Hematopoietic multipotent progenitor cell treated with erythropoietin and hydrocortisone succinate and interleukin-3 and kit ligand, for 17 days (in vitro differentiated cells): ENCODE measurements at places on chromosomes 6 and 20.

DNA sequence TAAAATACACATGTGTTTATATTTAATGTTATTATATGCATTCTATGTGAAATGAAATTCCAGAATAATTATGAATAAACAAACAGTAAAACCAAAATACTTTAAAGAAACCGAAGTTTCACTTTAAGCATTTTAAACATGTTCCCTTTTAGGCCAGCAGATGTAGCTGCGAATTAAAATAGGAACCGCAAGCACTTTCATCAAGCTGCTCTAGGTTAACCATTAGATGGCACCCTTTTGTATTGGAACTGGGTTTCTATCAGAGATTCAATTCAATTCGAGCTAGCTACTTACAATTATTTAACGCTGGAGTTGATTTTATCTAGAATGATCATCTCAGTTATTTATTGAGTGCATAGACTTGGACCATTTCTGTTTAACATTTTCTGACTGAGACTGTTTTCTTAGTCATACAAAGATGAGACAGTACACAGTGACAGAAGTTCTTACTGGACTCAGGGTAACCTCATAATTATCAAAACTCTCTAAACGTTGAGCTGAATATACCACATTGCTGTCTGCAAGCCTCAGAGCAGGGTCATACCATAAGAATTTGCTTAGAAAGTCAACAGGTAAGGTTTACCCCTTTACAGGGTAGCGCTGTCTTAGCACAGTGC lies 8.5 kb downstream of the TMEM242 start:
- peak; percentile 89 for DNase-seq

DNA sequence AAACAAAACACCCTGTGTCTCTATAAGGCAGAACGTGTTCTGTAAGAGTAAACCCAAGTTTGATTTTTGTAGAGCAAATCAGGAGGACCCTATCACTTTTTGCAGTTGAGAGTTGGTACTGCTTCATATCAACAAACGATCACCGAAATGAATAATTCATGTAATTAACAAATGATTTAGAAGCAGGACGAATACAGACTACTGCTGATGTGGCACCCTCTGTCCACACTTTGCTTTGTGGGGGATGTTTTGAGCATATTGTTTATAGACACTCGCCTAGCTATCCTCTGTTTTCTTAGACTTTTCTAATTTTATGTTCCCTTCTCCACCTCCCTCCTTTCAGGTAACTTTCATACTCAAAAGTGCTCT lies 1.5 kb downstream of the CD2AP start:
- DNase-seq, result peak; percentile 43

- DNase-seq, result no peak
Measured at GRCh38 chr6:38714239-38715015, 684 bp upstream of the DNAH8 start.

- DNase-seq, result no peak
Measured at GRCh38 chr6:74879234-74879633, 326.6 kb downstream of the COL12A1 start.

DNA sequence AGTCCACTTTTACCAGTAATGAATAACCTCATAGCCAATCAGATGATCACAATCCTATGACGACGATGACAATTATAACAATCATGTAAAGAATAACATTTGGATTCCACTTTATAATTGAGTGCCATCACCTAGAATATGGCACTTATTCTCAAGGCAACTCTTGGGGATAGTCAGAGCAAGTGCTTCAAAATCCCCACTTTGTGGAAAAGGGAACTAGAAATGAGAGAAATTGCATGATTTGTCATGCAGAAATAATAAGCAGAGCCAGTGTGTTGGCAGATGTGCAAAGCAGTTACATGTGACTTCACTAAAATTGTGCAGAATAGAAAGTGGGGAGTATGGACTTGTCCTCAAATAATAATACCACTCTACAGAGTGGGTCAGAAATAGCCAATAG lies 41.3 kb downstream of the FRK start:
- no peak for DNase-seq

DNA sequence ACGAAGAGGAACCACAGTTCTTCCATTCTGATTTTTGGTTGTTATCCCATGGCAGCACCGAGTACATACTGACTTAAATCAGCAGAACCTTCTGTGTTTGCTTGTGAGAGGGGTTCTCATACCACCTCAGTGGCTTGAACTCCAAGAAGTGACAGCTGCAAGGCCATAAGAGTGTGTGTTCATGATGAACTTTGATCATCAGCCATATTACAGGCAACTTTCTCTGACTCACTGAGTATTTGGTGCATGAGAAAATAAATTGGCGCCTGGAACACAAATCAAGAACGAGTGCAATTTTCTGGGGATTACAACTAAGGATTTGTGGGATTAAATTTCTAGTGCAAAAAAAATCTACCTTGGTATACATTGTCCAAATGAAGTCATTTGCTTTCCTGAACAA lies 68.9 kb downstream of the CYP39A1 start:
- DNase-seq, result no peak

GRCh38 chr6:88301888-88302768 lies 136.0 kb upstream of the CNR1 start:
- DNase-seq, result no peak

- peak; percentile 47 for DNase-seq
Measured at GRCh38 chr20:55094353-55094861, 619.0 kb downstream of the DOK5 start.

DNA sequence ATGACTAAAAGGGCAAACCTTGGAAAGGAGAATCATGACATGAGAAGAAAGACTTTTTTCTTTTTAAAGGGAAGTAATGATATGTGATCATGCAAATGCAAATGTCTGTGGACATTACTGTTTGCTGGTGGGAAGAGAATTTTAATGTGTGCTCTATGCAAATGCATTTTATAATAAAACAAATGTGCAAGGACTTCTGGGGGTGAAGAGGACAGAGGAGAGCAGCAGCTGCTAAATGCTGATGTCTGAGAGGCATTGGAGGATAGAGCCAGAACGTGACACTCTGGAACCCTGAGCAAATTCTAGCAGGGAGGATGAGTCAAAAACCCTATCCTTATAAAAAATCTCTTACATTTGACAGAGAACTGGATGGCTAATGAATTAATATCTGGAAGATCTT lies 69.1 kb upstream of the BEND3 start:
- no peak for DNase-seq

DNA sequence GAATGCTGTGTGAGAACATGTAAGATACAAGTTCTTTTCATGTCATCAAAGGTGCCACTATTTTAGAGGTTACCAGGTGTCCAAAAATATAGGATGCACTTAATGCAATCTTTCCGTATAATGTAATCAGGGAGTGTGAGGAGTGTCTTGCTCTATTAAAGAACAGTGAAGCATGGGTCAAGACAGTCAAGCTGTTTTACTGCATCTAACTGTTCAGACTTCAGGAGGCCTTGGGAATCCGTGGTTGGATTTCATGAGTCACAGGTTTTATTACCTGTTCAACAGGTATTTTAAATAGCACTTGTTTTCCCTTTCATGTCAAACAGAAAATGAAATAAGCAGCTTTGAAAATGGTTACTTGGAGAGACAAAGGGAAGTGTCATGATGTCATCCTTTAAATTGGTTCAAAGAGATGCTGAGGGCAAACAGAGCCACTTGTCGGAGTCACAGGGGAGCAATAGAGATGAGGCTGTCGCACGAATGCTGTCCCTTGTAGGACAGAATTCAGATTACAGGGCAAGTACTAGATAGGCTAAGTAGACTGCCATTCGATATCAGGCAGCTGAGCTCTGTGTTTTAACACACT lies 621.5 kb downstream of the QKI start:
- DNase-seq, result no peak

- no peak for DNase-seq
Measured at GRCh38 chr20:48190757-48191156, 405.5 kb upstream of the SULF2 start.

GRCh38 chr6:92541448-92542060 lies 877.8 kb downstream of the EPHA7 start:
- no peak for DNase-seq
